ENCODE measurements at places on chromosomes 6 and 20.

DNA sequence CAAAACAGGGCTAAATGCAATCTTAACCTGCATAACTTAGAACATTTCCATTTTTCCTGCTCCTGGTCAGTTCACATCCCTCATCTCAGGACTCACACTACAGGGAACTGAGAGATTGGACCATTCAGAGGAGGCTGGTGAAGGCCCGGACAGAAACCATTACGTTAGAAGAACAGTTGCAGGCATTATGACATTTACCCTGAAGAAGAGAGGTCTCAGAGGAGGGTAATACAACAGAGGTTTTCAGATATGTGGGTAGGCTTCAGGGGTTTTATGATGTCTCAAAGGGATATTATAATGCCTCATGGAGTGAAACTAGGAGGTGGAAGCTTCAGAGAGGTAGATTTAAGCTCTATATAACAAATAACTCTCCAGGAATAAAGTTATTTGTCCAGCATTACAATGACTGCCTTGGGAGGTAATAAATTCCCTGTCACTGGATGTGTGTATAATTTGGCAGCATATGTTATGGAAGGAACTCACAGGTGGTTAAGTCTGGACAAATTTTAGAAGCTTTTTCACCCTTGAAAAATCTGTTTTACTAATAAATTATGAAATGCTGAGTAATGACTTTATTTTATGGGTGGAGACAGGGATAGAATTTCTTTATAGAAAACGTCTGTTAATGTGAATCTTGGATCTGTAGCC lies 36.7 kb upstream of the RIPOR2 start:
- no peak for DNase-seq
- H3K4me3 ChIP-seq, result no peak overlapping the region
- H3K4me1 ChIP-seq, result peaks cover 61% of the 10 kb centered on the region

- H3K36me3 ChIP-seq, result no peaks in the 10 kb centered on the region
- H3K27ac ChIP-seq, result no peak overlapping the region
- peaks cover 8% of the 10 kb centered on the region for H3K4me1 ChIP-seq
- no peaks in the 10 kb centered on the region for H3K27me3 ChIP-seq
Measured at GRCh38 chr20:2387580-2387979, 6.9 kb downstream of the TGM6 start.

DNA sequence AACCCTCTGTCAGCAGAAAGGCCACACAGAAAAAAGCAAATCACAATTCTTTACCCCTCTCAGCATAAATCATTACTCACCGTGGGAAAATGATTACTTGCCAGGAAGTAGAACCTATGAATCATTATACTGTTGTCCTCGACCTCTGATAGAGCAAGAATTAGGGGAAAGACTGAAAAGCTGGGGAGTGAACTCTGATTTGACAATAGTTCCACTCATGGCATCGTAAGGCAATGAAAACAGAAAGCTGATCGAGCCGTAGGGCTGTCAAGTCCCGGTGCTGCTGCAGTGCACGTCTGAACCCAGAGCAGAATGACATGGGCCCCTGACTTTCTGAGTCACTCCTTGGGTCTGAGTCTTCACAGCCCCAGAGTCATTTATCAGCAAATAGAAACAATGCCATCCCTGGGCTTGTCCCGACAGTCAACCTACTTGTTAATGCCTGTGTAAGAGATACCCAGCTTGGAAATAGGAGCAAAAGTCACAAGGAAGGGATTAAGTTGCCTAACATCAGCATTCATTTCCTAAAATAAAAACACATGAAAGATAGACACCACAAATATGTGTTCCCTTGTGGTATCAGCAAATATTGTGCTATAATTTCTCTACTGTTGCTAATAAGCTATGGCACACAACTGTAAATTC lies 224.8 kb upstream of the MARCKS start:
- no peaks in the 10 kb centered on the region for H3K27me3 ChIP-seq
- peak overlapping the region; percentile 92 for H3K27ac ChIP-seq
- H3K4me3 ChIP-seq, result peak overlapping the region; percentile 54
- peaks cover 16% of the 10 kb centered on the region for H3K4me1 ChIP-seq
- no peak for DNase-seq
- H3K36me3 ChIP-seq, result peaks cover 8% of the 10 kb centered on the region

DNA sequence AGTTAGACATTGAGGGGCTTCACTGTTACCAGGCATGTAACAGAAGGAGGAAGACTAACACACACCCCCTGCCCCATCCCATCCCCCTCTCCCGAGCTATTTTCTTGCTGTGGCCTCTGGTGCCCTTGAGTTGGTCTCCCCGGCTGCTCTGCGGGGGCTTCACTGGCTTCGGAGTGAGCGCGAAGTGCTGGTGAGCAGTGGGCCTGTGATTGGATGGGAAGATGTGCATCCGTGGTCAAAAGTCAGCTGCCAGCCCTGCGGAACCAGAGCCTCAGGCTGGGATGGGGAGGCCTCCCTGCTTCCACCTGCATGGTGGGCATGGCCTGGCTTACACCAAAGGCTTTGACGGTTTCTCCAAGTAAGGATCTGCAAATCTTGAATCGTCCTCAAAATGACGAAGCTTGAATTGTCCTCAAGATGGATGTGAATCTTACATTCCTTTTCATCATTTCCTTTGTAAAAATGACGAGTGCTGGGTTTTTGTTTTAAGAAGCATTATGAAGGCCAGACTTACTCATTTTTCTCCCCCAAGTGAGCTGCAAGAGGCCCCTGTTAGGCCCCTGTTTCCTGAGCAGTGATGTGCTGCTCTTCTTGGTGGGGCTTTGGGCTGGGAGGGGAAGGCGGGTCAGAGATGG lies 23.7 kb downstream of the SPATA2 start:
- DNase-seq, result no peak
- no peaks in the 10 kb centered on the region for H3K27me3 ChIP-seq
- H3K36me3 ChIP-seq, result peaks cover 39% of the 10 kb centered on the region
- H3K4me3 ChIP-seq, result no peak overlapping the region

DNA sequence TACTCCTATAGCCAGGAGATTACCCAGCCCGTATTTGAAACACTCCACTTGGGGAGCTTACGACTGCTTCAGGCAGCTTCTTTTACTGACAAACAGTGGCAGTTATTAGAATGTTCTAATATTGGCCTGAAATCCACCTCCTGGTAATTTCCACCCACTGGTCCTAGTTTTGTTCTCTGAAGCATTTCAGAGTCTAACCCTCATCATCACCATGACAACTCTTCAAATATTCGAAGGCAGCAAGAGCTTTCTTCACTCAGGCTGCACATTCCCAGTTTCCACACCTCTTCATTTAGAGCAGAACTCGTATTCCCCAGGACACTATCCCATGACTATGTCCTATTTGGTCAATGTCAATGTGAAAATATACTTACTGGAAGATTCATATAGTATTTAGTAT lies 325.6 kb downstream of the UBE3D start:
- H3K36me3 ChIP-seq, result no peaks in the 10 kb centered on the region
- H3K27me3 ChIP-seq, result no peaks in the 10 kb centered on the region
- no peaks in the 10 kb centered on the region for H3K4me1 ChIP-seq
- no peak overlapping the region for H3K27ac ChIP-seq
